Large intestine (tissue), 12 donors: ENCODE measurements at places on chromosomes 3 and 15. TPM values are rescaled to one million over a fixed set of nuclear protein-coding genes. Genes with fewer than 3 reads are reported as not detected.

- DNase-seq = no peak
Measured at GRCh38 chr3:184611607-184612281, 50.2 kb downstream of the EPHB3 start.

AMOTL2 gene
- polyA plus RNA-seq = 36.0 TPM

- DNase-seq = no peak
Measured at GRCh38 chr3:100359035-100359434, 24.5 kb downstream of the NIT2 start.

GRCh38 chr3:151383111-151383510 lies 1.4 kb downstream of the P2RY12 start:
- DNase-seq = no peak

DNA sequence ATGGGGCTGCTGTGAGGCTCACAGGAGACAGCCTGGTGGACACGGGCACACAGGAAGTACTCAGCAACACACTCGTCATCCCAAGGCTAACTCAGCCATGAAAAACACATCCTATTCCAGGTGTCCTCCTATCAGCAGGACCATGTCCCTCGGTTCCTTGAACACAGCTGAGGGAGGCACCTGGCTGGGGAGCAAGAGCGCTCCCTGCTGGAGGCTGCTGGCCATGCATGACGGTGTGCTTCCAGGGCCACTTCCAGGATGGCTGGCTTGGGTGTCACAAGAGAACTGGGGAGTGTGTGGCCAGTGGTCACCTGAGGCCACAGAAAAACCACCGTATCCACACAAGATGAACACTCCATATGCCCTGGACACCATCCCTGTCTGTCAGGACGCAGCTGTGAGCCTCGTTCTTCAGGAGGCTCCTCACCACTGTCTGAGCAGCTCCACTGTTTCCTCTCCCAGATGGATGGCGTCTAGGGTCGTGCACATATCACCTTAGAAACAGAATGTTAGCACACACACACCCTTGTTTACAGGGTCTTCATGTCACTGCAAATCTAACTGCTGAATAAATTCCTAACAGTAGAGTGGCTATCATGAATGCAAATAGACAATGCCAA lies 31.0 kb downstream of the POC1A start:
- DNase-seq = peak; percentile 69

- no peak for DNase-seq
Measured at GRCh38 chr3:41863024-41863423, 98.9 kb downstream of the ULK4 start.

CORO2B gene
- polyA plus RNA-seq = 5.4 TPM

GRK7 gene
- polyA plus RNA-seq = not detected

DNA sequence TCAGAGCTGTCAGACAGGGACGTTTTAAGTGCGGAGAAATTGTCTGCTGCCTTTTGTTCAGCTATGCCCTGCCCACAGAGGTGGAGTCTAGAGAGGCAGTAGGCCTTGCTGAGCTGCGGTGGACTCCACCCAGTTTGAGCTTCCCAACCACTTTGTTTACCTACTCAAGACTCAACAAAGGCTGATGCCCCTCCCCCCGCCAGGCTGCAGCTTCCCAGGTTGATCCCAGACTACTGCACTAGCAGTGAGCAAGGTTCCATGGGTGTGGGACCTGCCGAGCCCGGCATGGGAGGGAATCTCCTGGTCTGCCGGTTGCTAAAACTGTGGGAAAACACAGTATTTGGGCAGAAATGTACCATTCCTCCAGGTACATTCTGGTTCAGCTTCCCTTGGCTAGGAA lies 282.1 kb downstream of the VGLL3 start:
- DNase-seq = no peak

- no peak for DNase-seq
Measured at GRCh38 chr3:35678643-35679161, 39.4 kb downstream of the ARPP21 start.

GRCh38 chr3:185207931-185208746 lies 45.7 kb downstream of the EHHADH start:
- DNase-seq = no peak

- no peak for DNase-seq
Measured at GRCh38 chr3:189338366-189338765, 166.6 kb downstream of the TPRG1 start.

DCLK3 gene
- 1.0 TPM for polyA plus RNA-seq

- DNase-seq = no peak
Measured at GRCh38 chr15:68420186-68420684, 11.7 kb downstream of the ITGA11 start.

SLC24A5 gene
- not detected for polyA plus RNA-seq

SCAANT1 gene
- 1.8 TPM for polyA plus RNA-seq

DNA sequence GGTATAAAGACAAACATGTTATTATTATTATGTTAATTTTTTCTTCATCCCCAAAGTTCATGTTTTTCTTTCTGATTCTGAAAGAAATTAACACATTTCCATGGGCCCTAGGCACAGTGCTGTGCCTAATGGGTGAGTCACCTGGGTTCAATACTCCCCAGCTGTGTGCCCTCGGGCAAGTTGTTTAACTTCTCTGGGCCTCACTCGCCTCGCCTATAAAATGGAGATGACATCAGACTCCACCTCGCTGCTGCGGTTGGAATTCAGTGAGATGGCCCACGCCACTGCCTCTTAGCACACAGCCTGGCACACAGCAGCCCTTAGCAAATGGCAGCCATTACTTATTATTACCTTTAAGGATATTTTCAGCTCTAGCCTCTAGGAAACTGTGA lies 22.6 kb downstream of the DNASE1L3 start:
- no peak for DNase-seq

ARHGAP31 gene
- 5.6 TPM for polyA plus RNA-seq

- peak; percentile 25 for DNase-seq
Measured at GRCh38 chr3:152922554-152922953, 87.6 kb downstream of the P2RY1 start.

DNA sequence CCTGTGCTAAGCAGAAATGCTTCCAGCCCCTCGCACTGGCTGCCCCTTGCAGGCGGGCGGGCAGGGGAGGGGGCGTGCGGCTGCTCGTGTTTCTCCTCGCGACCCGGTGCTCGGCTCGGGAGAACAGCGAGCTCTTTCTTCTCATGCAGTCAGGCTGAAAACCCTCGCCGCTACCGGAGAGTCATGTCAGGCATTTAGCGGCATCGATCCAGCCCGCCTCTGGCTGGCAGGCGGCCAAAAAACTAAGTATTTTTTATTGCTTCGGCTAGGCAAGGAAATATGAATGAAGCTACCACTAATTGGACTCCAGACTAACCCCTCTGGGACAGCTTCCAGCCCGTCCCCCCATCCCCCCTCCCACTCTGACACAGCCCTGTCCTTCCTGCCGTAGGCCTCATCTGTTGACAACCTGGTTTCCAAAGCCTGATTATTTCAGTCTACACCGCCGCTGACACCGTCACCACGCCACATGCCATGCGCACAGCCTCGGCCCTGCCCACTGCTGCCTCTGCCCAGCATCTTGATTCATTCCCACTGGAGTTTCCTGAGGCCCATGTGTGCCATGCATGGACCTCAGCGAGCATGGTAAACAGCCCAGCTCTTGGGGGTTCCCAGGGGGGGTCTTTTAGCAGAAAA lies 35.3 kb downstream of the TLE3 start:
- DNase-seq = peak; percentile 84

C3orf22 gene
- 0.63 TPM for polyA plus RNA-seq

GRCh38 chr3:193040836-193041672 lies 123.4 kb upstream of the MB21D2 start:
- peak; percentile 52 for DNase-seq

DNA sequence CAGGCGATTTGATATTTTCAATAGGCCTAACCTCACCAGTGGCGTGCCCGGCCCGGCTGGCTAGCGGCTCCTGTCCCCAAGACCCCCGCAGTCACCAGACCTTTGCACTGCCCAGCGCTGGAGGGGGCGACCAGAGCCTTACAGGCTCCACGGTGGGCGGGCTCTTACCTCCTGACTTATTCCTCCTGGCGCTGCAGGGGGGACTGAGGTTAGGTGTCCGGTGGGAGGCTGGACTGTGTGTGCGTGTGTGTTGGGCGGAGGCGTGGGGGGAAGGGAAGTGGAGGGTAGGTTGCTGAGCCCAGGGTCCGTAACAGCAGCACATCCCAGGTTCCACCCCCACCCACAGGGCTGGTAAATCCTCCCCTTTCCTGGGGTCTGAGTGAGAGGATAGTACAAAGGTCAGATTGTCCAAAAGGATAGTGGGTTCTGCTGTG lies 27.5 kb upstream of the THRB start:
- DNase-seq = no peak

GRCh38 chr15:73854265-73854664 lies 19.1 kb upstream of the TBC1D21 start:
- DNase-seq = no peak

- no peak for DNase-seq
Measured at GRCh38 chr3:168325684-168326083, 230.0 kb upstream of the GOLIM4 start.

KBTBD12 gene
- 0.52 TPM for polyA plus RNA-seq
